ENCODE measurements at places on chromosomes 5 and 9.

DNA sequence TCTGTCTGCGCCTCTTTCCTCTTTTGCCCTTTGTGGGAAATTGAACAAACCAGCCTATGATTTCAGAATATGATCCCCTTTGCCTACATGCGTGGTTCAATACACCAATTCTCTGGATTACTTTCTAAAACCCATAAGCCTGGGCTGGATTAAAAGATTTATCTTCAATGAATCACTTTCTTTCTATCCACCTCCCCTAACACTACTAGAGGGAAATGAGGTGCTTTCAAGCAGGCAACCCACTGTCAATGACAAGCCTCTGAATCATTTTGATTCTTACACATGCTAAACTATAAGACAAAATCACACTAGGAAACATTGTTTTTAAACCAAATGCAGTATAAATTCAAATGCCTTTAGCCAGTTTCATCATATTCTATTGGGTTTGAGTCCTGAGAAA lies 257.5 kb downstream of the AGTPBP1 start:
- DNase-seq: no peak

GRCh38 chr9:114883709-114884108 lies 46.7 kb downstream of the TNFSF8 start:
- DNase-seq: no peak

- DNase-seq: no peak
Observed at GRCh38 chr5:17182981-17183380, 34.5 kb upstream of the BASP1 start.

- DNase-seq: no peak
Observed at GRCh38 chr9:110088099-110088498, 119.9 kb downstream of the C9orf152 start.

DNA sequence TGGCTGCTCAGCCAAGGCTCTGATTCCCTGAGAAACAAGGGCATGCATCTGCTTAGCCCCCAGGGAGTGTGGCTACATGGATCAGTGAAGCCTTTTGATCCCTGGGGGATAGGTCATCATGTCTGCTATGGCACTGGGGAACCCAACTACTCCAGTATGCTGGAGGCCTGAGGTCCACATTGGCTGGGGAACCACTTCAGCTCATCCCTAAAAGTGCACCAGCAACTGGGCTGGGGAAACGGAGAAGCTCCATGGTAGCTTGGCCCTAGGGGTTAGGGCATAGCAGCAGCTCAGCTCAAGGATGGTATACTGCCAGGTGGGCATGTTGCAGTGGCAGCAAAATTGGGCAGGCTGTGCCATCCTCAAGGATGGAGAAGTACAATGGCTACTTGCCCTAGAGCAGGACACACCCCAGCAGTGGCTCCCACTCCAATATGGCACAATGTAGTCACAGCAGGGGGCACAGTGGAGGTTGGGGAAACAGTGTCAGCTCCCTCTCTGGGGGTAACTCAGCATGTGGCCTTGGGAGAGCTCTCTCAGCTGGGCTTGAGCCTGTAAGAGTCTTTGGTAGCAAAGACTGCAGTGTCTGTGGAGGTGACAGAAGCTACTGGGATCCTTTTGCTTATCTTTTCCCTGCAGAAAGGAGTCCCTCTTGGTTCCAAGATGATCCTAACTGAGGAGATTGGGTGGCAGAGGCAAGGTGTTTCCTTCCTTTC lies 111.5 kb upstream of the FSTL4 start:
- no peak for DNase-seq

DNA sequence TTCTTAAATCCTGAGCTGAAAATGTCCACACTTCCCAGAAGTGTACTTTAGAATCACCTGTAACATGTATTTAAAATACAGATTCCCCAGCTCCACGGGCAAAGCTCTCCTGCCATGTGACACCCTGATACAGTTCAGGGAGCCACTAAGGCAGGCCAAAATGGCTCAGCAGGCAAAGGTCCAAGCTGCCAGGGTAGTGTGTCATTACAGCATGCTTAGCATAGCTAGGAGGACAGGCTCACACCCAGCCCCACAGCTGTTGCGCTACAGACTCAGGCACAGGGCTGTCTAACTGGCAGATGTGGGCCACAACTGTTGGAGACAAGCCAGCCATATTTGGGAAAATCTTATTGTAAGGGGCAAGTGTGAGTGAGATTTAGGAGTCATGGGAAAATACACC lies 73.0 kb downstream of the C9orf85 start:
- no peak for DNase-seq

- no peak for DNase-seq
Observed at GRCh38 chr5:145989428-145989827, 53.0 kb downstream of the SH3RF2 start.

- DNase-seq: no peak
Observed at GRCh38 chr5:103800741-103801495, 238.3 kb upstream of the NUDT12 start.

GRCh38 chr5:45262061-45262590 lies 434.1 kb downstream of the HCN1 start:
- peak; percentile 70 for DNase-seq

- DNase-seq: no peak
Observed at GRCh38 chr9:36138901-36139300, 2.4 kb downstream of the GLIPR2 start.

- peak; percentile 37 for DNase-seq
Observed at GRCh38 chr5:135020111-135020895, 13.7 kb downstream of the PITX1 start.

DNA sequence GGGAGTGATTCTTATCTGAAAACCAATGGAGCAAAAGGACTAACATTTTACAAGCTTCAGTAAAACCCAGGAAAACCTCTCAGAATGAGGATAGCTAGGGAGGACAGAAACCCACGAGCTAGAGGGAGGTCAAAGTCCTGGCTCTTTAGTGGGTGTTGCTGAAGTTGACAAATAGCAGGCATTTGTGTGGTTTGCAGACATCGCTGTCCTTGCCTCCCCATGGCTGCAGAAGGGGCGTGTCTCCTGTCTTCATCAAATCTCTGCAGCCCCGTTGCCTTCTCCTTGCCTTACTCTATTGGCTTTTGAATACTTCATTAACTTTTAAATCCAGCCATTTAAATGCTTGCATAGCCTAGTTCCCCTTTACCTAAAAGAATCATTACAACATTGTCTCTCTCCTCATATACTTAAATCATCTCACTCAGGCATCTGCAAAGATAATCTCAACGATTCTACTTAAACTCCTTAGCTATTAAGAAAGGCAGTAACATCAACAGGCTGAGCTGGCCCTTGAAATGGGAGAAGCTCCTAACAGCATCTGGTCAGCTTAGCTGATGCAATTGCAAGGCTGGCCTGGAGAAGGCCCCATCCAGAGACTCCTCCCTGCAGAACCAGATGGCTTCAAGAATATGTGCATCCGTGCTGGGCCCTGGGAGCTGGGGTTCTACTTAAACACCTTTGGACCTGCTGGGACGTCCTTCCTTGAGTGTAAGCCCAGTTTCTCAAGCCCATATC lies 152.8 kb upstream of the TAS2R1 start:
- DNase-seq: no peak

- no peak for DNase-seq
Observed at GRCh38 chr9:37611961-37612360, 19.6 kb upstream of the TOMM5 start.

- DNase-seq: no peak
Observed at GRCh38 chr9:86135371-86135770, 36.0 kb upstream of the GOLM1 start.

- DNase-seq: no peak
Observed at GRCh38 chr5:24397601-24398000, 247.2 kb downstream of the CDH10 start.

- no peak for DNase-seq
Observed at GRCh38 chr5:72282878-72283277, 37.2 kb downstream of the MRPS27 start.

DNA sequence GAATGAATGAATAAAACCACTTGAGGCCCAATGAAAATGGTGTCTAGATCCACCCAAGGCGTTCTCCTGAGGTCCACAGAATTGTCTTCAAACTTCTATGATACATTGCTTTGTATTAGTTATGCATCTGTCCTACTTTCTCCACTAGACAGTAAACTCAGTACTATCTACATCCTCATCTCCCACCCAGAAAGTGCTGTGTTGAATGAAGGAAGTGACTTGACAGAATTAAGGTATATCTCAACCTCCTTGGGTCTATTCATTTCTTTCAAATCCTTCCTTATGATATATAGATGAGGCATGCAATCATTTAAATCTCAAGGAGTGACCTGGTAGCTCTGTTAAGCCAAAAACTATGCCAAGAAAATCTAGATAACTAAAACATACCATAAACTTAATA lies 15.7 kb upstream of the PDCL start:
- no peak for DNase-seq

GRCh38 chr5:82644229-82644628 lies 366.1 kb upstream of the RPS23 start:
- DNase-seq: no peak

DNA sequence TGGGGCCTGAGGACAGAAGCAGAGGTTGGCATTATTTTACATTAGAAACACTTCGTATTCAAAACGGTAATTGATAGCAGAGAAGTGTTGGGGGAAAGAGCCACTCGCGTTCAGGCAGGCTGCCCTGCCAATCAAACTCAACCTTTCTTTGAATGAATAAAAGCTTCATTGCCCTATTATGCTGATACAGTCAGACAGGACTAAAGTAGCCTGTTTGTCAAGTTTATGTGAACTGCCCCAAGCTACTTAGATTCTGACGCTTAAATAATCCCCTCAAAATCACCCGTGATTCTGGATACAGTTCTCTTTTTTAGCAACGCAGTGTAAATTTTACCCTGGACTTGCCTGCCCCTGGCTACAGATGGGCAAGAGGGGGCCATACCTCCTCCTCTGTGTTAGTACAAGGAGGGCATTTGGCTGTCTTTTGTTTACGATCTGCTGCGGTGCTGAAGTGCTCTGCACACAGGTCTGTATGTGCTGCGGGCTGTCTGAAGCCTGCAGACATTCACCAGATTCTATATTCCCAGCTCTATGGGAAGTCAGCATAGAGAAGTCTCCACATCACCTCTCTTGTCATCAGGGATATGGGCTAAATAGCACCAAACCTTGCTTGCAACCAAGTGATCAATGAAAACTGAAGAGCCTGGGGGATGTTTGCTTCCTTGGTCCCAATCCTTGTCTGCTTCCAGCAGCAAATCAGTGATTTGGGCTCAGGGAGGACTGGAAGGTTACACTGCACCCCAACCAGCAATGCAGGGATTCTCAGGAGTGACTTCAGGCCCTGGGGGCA lies 218.4 kb downstream of the EBF1 start:
- no peak for DNase-seq

- no peak for DNase-seq
Observed at GRCh38 chr9:76575761-76576160, 116.8 kb downstream of the GCNT1 start.

GRCh38 chr5:1155191-1156032 lies 43.5 kb upstream of the SLC12A7 start:
- DNase-seq: no peak

DNA sequence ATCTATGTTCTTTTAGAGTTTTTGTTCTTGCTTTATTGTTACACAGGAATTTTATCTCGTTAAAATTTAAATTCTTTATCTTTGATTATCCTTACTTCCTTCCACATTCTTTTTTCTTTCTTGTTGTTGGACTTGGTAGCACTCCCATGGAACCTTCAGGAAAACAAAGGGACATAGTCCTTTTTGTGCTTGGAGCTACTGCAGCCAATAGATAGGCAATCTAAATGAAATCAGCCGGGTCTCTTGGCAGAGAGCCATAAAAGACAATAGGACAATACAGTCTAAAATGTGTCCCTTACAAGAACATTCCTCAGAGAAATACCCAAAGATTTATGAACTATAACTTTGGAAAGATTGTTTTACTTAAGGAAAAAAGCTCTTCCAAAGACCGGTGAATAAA lies 548.1 kb upstream of the C9orf72 start:
- DNase-seq: no peak

DNA sequence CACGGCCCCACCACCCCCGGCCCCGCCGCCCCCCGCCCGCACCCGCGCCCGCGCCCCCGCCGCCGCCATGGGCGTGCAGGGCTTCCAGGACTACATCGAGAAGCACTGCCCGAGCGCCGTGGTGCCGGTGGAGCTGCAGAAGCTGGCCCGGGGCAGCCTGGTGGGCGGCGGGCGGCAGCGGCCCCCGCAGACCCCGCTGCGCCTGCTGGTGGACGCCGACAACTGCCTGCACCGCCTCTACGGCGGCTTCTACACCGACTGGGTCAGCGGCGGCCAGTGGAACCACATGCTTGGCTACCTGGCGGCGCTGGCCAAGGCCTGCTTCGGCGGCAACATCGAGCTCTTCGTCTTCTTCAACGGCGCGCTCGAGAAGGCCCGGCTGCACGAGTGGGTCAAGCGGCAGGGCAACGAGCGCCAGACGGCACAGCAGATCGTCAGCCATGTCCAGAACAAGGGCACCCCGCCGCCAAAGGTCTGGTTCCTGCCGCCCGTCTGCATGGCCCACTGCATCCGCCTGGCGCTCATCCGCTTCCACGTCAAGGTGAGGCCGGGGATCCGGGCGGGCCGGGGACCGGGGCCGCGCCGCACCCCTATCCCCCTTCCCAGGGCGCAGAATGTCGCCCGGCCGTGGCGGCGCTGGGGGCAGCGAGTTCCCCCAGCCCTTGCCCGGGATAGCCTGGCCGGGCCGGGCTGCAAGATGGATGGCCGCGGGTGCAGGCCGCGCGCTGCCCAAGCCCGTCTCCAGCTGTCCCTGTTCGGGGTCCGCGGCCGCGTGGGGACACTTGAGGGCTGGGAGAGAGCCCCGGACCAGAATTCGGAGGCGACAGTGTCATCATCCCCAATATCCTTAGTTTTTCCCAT lies 594 bp downstream of the FAM120A start:
- peak; percentile 93 for DNase-seq

DNA sequence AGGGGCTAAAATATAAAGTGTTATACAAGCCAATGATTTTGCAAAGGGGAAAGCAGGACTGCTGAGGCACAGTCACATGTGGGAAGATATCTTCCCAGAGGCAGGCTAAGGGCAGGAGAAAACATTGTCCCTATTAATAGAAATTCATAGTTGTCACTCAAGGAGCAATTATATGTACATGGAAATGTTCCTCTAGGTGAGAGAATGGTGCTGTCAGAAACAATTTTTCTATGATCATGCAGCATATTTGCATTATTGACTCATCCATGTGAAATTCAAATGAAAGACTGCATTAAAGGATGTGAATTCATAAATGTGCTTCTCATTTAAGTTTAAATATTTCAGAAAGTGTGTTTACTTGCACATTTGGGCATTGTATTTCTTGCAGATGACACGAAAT lies 775.9 kb upstream of the CDH9 start:
- no peak for DNase-seq

GRCh38 chr9:130500340-130501180 lies 55.8 kb downstream of the ASS1 start:
- no peak for DNase-seq

GRCh38 chr5:50889790-50890189 lies 223.4 kb downstream of the PARP8 start:
- no peak for DNase-seq

DNA sequence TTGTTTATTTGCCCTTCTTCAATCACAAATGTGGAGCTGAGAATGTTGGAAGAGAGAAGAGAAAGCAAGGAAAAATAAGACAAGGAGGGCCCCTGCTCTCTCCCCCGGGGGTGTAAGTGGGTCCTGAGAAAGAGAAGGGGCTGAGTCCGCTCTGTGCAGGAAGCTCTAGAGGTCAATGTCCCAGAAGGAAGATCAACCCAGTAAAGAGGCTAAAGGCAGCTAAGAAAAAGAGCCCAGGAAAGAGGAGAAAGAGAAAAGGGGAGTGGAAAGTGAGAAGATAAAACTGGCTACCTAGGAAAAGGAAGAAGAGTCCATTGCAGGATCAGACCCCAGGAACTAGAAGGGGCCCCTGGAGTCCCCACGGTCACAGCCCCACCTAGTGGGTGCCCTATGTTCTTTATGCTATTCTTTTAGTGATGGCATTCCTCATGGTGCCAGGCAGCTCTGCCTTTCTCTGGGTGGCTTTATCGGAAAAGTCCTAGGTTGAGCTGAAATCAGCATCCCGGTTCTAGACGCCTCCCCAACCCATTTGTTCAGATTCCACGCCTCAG lies 583.4 kb downstream of the ACTL7B start:
- no peak for DNase-seq
